Activated T-helper 1 cell treated with anti-CD3 and anti-CD28 coated beads, Interleukin-12 subunit alpha, Interleukin-12 subunit beta, Interleukin-2, Interleukin-4 antibody, amounts not matched to agents 30 ng/mL and 10 ng/mL and 1 ng/mL, durations not matched to agents 14 hours and 24 hours and 36 hours (primary cell): ENCODE measurements at places on chromosomes 7 and 10. TPM values are rescaled to one million over a fixed set of nuclear protein-coding genes. Genes with fewer than 3 reads are reported as not detected.

Gene UFSP1
- total RNA-seq, result 4.1 and 5.5 TPM in 2 replicates

Gene LRRD1
- total RNA-seq, result not detected in 2 replicates

Gene TRIM50
- total RNA-seq, result not detected in 2 replicates

Gene SUMF2
- 157 and 166 TPM in 2 replicates for total RNA-seq

GRCh38 chr7:107911981-107912380 lies 21.0 kb downstream of the DLD start:
- peaks cover 20% of the 10 kb centered on the region for H3K4me1 ChIP-seq
- H3K4me3 ChIP-seq, result no peak overlapping the region
- H3K27me3 ChIP-seq, result no peaks in the 10 kb centered on the region
- peaks cover 57% of the 10 kb centered on the region for H3K36me3 ChIP-seq

DNA sequence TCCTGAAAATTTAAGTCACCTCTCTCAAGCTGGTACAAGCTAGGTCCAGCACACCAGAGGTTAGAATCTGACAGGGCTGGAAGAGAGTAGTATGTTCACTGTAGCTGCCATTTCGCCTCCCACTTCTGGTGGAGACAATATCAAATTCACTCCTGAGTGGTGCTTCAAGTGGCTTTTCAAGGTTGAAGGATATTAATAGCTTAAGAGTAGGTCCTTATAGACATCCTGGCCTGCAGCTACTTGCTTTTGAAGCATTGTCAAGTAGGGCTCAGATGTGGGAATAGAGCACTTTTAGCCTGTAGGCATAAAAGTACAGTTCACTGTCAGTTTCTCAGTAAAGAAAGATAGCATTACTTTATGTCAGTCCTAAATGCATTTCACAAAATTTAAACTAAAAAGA lies 270.5 kb upstream of the PLPP4 start:
- H3K36me3 ChIP-seq, result no peaks in the 10 kb centered on the region
- DNase-seq, result no peak
- H3K27ac ChIP-seq, result no peak overlapping the region
- no peaks in the 10 kb centered on the region for H3K27me3 ChIP-seq
- no peaks in the 10 kb centered on the region for H3K4me1 ChIP-seq

DNA sequence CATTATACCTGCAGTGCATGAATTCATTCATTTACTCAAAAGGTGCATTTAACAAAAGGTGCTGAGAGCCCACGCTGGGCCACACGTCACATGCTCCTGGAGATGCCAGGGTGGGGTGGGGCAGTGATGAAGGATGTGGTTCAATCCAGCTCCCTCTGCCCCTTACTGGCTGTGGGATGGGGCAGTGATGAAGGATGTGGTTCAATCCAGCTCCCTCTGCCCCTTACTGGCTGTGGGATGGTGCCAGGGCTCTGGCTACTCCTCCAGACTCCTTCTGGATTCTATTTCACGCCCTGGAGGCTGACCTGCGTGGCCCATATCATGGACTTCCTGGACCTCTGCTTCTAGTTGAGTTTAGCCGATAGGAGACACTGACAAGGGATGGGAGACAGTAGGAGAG lies 44.0 kb upstream of the CTBP2 start:
- no peak for DNase-seq
- no peaks in the 10 kb centered on the region for H3K27me3 ChIP-seq
- no peak overlapping the region for H3K27ac ChIP-seq
- H3K4me3 ChIP-seq, result no peak overlapping the region

DNA sequence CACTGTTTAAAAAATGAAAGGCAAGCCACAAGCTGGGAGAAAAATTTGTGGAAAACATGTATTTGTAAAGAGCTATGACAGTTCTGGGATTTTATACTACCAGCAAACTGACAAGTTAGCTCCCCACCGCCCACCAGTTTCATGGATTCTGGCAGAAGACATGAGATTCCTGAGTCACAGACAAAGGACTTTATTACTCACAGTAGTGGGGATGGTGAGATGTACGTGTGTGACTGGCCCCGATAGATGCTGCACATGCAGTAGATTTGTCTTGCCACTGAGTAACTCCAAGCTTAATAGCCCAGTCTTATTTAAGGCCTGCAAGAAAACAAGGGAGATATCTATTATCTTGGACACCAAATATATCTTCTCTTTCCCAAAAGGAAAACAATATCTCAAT lies 281.7 kb downstream of the AHR start:
- H3K27me3 ChIP-seq, result no peaks in the 10 kb centered on the region
- no peak overlapping the region for H3K4me3 ChIP-seq
- H3K4me1 ChIP-seq, result no peaks in the 10 kb centered on the region
- no peaks in the 10 kb centered on the region for H3K36me3 ChIP-seq
- no peak overlapping the region for H3K27ac ChIP-seq
- no peak for DNase-seq

DNA sequence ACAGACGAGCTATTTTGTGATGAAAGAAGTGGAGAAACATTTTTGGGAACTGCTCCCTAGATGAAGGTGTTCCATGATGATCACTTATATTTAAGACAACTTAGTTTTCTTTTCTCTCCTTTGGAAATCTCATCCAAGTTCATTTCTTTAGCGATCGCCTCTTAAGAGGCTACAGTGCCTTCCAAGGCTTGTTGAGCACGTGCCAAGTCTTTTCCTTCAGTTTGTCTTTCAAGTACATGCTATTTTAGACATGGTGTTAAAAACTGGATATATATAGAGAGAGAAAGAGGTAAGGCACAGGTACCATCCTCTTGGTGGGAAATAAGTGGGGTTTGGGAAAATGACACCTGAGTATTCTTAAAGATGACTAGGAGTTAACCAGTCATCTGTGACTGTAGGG lies 2.7 kb downstream of the ADK start:
- peaks cover 21% of the 10 kb centered on the region for H3K4me1 ChIP-seq
- H3K27ac ChIP-seq, result no peak overlapping the region
- no peak overlapping the region for H3K4me3 ChIP-seq
- DNase-seq, result no peak

GRCh38 chr7:101121991-101122932 lies 4.6 kb upstream of the SERPINE1 start:
- peaks cover 41% of the 10 kb centered on the region for H3K27me3 ChIP-seq

- H3K4me3 ChIP-seq, result no peak overlapping the region
- H3K4me1 ChIP-seq, result no peaks in the 10 kb centered on the region
- H3K36me3 ChIP-seq, result no peaks in the 10 kb centered on the region
Measured at GRCh38 chr10:78802866-78803265, 265.9 kb upstream of the ZMIZ1 start.

GRCh38 chr7:33050535-33051318 lies 11.8 kb downstream of the NT5C3A start:
- H3K4me1 ChIP-seq, result peaks cover 40% of the 10 kb centered on the region
- no peaks in the 10 kb centered on the region for H3K27me3 ChIP-seq
- DNase-seq, result no peak
- no peaks in the 10 kb centered on the region for H3K36me3 ChIP-seq
- peak overlapping the region; percentile 12 for H3K27ac ChIP-seq
- H3K4me3 ChIP-seq, result no peak overlapping the region

GRCh38 chr7:31171984-31172383 lies 119.9 kb downstream of the ADCYAP1R1 start:
- H3K27ac ChIP-seq, result no peak overlapping the region
- no peaks in the 10 kb centered on the region for H3K4me1 ChIP-seq
- H3K36me3 ChIP-seq, result no peaks in the 10 kb centered on the region
- H3K27me3 ChIP-seq, result no peaks in the 10 kb centered on the region
- DNase-seq, result no peak

GRCh38 chr10:19731560-19731959 lies 84.7 kb upstream of the PLXDC2 start:
- DNase-seq, result no peak
- H3K4me1 ChIP-seq, result no peaks in the 10 kb centered on the region

DNA sequence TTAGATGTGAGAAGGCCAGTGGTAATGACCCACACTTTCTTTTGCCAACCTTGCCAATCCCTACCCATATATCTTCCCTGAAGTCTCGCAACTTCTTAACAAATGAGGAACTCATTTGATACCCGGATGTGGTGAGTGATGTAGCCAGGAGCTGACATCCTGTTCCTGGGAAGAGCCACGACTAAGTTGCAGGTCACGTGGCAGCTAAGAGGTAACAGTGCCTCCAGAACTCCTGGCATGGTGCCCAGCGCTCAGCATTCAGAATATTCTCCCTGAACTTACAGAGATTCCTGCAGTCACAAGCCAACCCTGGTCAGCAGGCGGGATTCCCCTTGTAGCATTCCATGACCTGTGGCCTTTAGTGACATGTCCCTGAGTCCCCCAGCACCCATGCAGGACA lies 282.5 kb downstream of the GALNT17 start:
- no peaks in the 10 kb centered on the region for H3K36me3 ChIP-seq
- no peaks in the 10 kb centered on the region for H3K27me3 ChIP-seq
- H3K4me3 ChIP-seq, result no peak overlapping the region
- H3K4me1 ChIP-seq, result no peaks in the 10 kb centered on the region
- no peak for DNase-seq
- no peak overlapping the region for H3K27ac ChIP-seq

DNA sequence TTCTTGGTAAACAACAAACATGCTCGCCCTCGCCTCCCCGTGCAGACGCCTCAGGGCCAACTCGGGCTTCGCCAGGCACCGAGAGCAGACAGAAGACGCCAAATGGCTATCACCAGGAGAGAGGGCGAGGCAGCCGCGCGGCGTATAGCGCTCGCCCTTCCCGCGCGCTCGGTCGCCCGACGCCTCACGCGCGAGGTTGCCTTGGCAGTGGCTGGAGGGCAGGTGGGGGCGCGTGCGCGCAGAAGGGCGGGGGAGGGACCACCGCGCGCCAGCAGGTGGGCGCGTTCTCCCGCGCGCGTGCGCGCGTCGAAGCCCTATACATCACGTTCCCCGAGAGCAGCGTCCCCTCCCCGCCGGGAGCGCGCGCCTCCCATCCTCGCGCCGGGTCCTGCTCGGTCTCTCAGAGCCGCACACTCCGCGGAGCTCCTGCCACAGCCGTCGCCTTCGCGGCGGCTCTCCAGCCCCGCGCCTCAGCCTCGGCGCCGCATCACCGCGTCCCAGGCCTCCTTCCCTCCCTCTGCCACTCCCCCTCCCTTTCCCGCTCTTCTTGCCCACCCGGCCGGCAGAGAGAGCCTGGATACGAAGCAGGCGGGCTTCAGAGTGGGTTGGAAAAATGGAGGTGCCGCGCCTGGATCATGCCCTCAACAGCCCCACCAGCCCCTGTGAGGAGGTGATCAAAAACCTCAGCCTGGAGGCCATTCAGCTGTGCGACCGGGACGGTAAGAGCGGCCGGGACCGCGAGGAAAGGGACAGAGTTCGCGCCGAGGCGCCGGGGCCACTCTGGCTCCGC lies at the start of gene PHYHIPL:
TSS of gene PHYHIPL (plus strand) at position 403 of the 790 bp plus-strand sequence. CDS start at position 614, 211 bp downstream.
- H3K4me3 ChIP-seq, result no peak within 1 kb of the TSS
- H3K36me3 ChIP-seq, result no peaks in the 10 kb centered on the region
- H3K27me3 ChIP-seq, result peaks cover 13% of the 10 kb centered on the region

DNA sequence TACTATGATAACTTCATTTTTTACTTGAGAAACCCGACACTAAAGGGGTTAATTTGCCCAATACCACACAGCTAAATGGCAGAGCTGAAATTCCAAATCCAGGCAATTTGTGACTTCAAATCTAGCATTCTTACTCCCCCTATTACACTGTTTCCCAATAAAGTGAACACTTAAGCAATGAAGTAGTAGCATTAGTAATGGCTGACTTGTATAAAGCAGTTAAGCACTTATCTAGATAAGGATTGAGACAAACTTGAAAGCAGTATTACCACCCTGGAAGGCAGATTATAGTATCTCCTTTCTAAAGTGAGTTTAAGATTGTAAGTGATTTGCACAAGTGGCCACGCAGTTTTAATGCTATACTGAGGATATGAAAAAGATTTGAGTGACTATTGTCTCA lies 39.3 kb downstream of the WASL start:
- peaks cover 41% of the 10 kb centered on the region for H3K4me1 ChIP-seq
- H3K27ac ChIP-seq, result no peak overlapping the region
- no peaks in the 10 kb centered on the region for H3K27me3 ChIP-seq
- no peak for DNase-seq
- H3K4me3 ChIP-seq, result no peak overlapping the region
